ENCODE measurements at places on chromosomes 5 and 9.

DNA sequence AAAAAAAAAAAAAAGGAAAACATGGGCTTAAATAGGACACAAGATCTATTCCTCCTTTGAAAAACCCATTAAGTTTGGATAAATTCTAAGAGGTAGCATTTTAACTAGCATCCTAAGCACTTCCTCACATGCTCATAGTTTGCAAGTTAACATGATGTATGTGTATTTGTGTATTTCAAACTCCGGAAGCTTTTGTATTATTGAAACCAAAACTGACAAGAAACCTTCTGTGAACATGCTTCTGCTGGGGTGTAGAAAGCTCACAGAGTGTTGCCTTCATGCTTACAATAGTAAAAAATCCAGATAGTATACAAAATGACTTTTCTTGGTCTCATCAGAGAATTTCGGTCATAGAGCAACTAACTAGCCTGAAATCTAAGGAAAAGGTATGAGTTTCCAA lies 103.8 kb downstream of the SH3GL2 start:
- DNase-seq, result no peak

DNA sequence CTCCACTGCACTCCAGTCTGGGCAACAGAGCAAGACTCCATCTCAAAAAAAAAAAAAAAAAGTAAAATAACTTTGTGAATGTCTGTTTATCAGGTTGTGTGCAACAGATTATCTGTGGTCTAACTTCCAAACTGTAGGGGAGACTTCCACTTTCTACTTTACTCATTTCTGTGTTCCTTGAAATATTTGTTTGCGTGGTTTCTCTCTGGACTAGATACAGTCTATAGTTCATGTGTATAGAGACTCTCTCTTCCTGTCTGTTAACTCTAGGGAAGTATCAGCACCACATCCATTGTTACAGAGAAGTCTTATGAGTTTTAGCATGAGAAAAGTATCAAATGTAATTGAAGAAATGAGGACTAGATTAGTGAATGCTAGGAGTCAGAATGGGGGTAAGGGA lies 168.3 kb downstream of the LPAR1 start:
- DNase-seq, result no peak

DNA sequence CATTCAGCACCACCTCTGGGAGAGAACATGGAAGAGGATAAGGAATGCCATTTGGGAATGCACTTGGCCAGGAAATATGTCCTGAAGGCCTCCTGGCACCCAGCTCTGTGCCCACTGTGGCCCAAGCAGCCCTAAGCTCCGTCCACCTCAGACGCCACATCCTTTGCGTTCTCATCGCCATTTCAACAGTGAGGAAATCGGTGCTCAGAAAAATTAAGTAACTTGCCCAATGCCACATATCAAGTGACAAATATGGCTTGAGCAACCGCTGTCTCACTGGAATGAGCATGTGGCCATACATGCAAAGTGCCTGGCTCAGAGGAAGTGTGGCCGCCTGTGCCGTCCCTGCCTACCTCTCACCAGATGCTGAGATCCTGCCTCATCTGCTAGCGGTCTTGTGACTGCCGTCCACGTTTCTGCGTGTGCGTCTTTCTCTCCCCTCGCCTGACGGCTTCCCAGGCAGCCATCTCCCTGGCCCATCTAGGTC lies 984 bp upstream of the DOK3 start:
- no peak for DNase-seq

- no peak for DNase-seq
Measured at GRCh38 chr5:123209502-123210027, 120.5 kb downstream of the PRDM6 start.

Data from stimulated activated CD8-positive, alpha-beta memory T cell treated with anti-CD3 and anti-CD28 coated beads, Interleukin-7, amount 100 ng/mL, for 4 hours (primary cell).